Germinal center (tissue), 1 donor: ENCODE measurements at places on chromosomes 2 and 18.

DNA sequence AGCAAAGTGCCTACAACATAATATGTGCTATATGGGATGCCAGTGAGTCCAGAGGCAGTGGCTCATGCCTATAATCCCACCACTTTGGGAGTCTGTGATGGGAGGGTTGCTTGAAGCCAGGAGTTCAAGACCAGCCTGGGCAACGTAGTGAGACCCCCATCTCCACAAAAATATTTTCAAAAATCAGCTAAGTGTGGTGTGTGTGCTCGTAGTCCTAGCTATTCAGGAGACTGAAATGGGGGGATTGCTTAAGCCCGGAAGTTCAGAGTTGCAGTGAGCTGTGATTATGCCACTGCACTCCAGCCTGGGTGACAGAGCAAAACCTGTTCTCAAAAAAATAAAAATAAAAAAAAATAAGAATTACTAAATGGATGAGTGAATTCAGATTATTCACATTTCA, 23.4 kb downstream of the OTX1 start:
- DNase-seq = no peak

GRCh38 chr18:57353940-57354461, 1.6 kb downstream of the ST8SIA3 start:
- DNase-seq = peak; percentile 18

DNA sequence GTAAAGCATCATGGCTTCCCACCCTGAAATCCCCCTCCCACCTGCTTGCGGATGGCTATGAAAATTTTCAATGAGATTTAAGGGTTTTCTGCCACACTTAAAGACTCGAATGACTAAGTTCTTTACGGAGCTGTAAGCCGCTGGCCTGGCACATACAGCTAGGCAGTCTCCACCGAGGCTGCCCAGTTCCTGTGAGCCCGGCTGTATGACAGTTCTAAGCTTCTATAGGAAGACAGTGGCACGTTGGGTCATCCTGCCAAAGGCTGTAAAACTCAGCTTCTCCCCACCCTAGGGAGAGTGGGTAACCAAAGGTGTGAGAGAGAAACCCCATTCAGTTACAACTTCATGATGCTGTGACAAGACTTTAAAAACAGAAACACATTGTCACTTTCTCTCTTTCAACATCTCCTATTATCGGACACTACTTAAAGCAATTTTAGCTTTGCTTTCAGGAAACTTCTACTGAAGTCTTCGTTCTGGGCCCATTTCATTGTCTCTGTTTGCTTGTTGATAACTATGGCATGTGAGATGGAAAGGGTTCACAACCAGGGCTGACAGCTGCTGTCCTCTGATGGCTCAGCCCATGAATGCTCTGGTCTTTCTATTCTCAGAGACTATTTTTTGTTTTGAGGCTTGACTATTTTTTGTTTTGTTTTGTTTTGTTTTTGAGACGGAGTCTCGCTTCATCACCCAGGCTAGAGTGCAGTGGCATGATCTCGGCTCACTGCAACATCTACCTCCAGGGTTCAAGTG, 7.1 kb downstream of the CASP8 start:
- DNase-seq = no peak

GRCh38 chr18:50312296-50313030, 25.0 kb upstream of the CXXC1 start:
- peak; percentile 42 for DNase-seq

- DNase-seq = no peak
Measured at GRCh38 chr2:176488431-176488830, 219.2 kb downstream of the MTX2 start.

DNA sequence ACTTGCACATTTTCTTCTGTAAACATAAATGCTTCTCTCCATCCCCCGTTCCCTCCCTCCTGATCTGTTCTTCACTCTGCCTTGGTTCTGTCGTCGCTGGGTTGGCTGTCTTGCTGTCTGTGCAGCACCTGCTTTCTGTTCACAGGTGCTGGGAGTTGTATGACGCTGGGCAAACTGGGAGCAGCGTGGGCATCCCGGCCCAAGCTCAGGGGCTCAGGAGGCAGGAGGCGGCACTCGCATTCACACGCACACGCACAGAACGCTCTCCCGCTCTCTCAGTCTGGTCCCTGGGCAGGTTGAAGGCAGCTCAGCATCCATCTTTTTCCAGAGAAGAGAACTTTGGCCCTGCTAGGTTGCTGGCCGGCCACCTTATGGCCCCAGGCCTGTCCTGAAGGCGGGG, 55.7 kb downstream of the GBX2 start:
- no peak for DNase-seq

- DNase-seq = no peak
Measured at GRCh38 chr2:200039724-200040650, 84.6 kb downstream of the MAIP1 start.

GRCh38 chr18:79395761-79396404, at the start of gene NFATC1:
NFATC1 (plus strand) TSS chr18:79395930; CDS start chr18:79396225, 295 bp downstream.
- DNase-seq = peak; percentile 77

DNA sequence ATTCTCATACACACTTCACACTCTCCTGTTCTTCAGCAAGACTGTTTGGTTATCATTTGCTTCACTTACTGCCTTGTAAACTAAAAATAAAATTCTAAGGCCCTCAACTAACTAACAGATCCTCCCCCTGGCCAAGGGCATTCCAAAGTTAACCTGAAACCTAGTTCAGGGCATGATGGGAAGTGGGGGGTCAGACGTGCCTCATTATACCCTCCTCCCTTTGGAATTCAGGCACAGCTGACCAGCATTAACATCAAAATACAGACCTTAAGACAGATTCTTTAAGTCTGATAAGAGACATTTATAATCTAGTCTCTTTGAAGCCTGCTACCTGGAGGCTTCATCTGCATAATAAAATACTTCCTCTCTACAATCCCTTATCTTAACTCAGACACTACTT, 221.0 kb downstream of the NOL4 start:
- DNase-seq = no peak

DNA sequence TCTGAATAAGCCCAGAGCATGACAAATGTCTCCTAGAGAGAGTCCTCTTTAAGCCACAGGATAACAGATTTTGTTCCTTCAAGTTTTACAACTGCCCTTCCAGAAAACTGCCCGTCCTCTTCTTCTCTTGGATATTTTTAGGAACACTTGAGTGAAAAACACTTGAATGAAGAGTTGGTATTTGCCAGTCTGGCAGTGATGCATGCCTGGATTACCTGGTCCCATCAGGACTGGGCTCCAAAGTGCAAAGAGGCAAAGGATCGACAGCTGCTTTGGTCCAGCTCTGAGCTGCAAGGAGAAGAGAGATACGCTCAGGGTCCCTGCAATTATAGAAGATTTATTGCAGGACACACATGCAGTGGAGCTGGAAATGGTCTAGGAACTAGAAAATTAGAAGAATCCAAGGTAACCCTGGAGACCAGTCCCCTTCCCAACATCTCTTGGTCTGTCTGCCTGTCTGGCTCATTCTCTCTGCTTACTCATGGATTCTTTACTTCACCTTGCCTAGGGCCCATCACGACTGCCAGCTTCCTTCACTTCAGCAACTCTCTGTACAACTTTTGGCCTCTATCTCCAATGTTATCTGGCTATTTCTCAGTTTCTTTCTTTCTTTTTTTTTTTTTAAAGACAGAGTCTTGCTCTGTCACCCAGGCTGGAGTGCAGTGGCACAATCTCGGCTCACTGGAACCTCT, 112.1 kb upstream of the SIX2 start:
- no peak for DNase-seq

GRCh38 chr2:205679410-205680009, 2.8 kb upstream of the NRP2 start:
- DNase-seq = no peak

DNA sequence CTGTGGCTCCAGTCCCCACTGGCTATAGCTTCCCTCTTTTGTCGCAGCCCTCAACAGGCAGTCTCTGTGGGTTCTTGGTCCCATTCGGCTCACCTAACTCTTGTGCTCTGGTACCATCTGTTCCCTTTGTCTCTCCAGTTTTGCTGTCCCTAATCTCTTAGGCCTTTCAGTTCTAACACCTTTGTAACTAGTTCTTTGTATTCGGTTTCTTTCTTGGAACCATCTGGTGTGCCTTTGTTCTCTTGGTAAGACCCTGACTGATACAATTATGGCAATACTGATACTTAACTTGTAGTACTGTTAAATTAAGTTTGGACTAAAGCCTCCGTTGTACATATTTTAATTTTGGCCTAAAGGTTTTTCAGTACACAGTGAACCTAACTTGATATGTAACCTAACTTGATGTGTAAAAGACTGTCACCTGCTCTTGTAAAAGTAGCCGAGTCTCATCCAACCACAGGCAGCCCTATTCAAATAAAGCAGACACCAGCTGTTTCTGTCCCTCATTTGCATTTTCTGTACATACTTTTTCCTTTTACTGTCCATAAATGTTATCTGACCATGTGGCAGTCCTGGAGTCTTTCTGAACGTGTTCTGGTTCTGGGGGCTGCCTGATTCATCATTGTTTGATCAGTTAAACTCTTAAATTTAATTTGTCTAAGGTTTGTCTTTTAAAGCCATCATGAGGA, 4.8 kb upstream of the MRPL44 start:
- DNase-seq = peak; percentile 54

GRCh38 chr2:231677632-231678104, 30.7 kb upstream of the PTMA start:
- DNase-seq = peak; percentile 76

DNA sequence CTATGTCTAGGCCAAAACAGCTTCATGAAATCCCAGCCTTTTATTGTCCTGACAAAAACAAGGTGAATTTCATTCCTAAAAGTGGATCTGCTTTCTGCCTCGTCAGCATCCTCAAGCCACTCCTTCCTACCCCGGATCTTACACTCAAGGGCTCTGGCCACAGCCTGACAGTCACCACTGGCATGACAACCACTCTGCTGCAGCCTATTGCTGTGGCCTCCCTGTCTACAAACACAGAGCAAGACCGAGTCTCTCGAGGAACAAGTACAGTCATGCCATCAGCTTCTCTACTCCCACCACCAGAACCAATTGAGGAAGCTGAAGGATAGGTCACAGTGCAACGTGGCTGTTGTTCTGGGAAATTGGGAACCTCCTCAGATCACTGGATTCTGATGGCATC, 106.1 kb downstream of the ICA1L start:
- no peak for DNase-seq

DNA sequence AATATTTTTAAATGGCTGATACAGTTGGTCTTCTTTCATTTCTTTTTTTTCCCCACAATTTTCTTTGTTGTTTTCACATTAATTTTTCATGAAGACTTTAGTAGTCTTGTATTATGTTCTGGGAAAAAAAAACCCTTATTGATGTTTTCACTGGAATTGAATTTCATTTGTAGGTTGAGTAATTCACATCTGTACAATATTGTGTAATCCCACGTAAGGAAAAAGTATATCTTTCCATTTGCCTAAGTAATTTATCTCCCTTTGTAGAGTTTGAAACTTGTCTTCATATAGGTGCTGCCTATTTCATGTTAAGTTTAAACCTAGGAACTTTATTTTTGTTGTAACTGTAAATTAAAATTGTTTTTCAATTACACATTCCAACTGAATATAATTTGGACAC, 2.0 kb downstream of the DNAJC27 start:
- no peak for DNase-seq
